NB4 (cell line): ENCODE measurements at places on chromosomes 7 and 10.
A peak's percentile ranks its signal among the peaks of the same experiment; 100 is the strongest.

- no peak for DNase-seq
These were observed 102.6 kb upstream of the HABP2 start for GRCh38 chr10:113450046-113450804.

DNA sequence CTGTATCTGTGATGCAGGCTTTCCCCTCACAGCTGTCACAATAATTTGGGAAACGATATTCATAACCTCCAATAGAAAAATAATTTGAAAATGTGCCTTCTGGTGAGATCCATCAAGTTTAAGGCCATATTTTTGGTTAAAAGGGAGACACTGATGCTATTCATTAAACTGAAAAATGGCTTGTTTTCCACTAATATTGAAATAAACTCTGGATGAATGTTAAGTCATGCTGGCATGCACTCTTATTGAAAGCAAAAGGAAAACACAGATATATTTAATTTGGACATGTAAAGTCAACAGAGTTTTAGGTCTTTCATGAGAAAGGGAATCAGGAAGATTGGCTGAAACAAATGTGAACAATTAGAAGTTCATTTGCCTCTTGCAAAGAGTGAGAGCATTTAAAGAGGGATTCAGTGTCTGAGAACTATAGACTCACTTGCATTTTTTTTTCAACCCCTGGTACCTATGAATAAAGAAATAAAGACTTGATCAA is 879.2 kb downstream of the LRMDA start:
- no peak for DNase-seq

DNA sequence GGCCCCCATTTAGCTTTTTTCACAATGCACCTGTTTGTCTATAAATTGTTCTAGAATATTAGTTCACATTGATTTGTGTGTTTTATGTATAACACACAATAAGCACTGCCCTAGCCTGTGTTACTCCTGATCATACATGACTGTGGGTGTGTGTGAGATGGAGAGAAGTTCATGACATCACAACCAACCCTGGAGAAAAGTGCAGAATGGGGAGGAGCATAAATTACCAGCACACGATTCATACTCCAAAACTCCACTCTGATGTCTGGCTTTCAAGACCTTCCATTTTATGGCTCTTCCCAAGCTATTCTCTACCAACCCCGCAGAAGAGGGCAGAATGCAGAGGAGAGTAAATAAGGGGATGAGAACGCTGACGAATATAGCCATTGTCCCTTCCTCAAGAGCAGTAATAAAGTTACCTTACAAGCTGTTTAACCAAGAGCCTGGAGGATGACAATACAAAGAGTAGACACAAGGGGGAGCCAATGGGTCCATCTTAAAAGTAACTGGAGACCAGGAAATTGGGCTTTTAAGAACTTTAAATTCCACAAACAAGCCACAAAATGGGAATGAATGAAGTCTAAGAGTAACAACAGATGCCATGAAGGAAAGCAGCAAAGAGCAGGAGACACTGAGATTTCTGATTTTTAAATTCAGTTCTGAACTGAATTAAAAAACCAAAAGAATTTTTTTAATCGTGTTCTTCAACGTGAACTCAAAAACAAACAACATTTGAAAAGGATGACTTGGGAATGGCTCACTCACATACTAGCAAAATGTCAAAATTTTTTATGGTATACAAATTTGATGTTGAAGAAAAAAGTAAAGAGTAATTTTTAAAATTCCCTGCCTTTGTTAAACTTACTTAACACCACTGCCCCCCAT is 159.6 kb downstream of the PARD3 start:
- DNase-seq = peak; percentile 59

DNA sequence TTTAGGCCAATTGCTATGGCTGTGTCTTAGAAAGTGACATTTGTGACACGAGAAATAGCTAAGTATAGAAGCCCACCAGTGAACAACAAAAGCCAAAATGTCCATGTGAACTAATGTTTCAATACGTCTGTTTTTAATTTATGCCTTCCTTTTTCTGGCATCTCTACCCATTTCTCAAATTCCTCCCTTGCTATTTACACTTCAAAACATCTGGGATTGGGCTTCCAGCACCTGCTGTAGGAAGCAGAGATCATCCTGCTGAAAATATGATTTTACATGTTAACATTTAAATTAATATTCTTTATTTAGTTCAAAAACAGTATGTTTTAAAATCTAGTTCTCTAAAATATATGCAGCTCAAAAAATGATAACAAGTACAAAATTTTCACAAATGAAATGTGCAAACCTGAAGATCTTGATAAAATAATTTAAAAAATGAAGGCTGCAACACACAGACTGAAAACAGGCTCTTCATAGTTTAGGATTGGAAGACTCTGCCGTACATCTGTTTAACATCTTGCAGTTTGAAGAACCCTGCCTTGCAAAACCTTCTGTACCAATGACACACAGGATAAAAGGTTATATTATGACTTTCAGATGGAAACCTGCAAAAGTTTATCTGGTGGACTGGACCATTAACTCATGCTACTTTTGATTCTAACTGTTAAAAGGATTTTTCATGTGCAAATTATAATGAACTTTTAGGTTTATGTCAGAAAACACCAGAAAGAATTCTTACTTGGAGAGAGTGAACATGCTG is 408.4 kb downstream of the SUGCT start:
- no peak for DNase-seq

DNA sequence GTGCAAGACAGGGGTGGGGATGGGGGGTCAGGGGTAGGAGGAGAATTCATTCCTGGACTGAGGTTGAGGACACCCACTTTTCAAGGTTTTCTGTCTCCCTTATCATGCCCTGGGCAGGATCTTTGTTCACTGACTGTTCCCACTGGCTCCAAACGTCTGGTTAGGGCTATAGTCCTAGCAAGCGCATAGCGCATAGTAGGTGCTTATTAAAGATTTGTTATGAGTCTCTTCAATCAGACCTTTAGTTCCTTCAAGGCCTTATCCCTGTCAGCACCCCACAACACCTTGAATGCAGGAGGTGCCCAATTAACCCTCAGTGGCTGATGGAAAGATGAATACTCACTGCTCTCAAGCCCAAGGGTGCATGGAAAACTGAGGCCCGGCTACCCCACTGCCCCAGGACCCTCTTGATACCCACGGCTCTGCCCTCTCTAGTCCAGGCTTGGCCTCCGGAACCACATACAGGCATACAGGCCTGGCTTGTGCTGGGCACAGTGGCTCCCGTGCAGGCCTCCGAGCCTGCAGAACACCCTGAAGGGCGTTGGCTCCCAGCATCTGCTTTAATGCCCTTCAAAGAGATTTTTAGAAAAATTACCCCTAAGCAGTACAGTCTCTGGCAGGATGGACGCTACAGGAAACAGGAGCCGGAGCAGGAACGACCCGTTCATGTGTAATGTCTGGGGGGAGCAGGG is 177.7 kb downstream of the SH3PXD2A start:
- DNase-seq = no peak

DNA sequence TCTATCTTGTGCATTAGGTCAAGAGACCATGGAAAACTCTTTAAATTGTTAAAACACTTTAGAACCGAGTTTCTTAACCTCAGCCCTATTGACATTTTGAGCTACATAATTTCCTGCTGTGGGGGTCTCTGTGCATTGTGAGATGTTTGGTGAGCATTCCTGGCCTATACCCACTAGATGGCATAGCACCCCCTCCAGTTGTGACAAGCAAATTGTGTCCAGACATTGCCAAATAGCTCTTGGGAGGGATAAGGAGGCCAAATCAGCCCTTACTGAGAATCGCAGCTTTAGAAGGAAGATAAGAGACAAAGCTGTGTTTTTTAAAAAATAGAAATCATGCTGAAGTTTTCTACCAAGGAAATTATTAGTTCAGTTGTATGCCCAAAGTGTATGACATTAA is 1158.5 kb upstream of the C7orf33 start:
- DNase-seq = peak; percentile 38

GRCh38 chr10:133143200-133143533 is 16.9 kb upstream of the KNDC1 start:
- DNase-seq = no peak

DNA sequence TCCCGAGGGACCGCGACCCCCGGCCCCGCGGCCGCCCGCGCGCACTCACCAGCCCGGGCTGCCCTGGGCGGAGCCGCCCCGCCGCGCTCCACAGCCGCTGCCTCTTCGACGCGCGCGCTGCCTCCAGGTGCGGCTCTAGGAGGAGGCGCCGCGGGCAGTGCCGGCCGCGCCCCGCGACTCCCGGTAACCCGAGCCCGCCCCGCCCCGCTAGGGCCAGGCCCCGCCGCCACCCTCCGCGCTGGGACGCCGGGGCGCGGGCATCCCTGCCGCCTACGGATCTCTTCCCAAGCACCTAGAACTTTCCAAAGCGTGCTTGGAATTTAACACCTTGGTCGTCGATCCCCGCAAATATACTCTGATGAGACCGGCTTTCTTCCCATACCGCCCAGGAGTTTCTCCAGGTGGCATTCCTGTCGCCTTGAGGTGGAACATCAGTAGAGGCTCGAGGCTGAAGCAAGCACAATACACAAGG is at the start of gene SLC26A5:
Gene SLC26A5, minus strand, starts transcription at position 159 of the 472 bp plus-strand sequence. CDS start 24,693 bp downstream, outside the sequence.
- DNase-seq = no peak

DNA sequence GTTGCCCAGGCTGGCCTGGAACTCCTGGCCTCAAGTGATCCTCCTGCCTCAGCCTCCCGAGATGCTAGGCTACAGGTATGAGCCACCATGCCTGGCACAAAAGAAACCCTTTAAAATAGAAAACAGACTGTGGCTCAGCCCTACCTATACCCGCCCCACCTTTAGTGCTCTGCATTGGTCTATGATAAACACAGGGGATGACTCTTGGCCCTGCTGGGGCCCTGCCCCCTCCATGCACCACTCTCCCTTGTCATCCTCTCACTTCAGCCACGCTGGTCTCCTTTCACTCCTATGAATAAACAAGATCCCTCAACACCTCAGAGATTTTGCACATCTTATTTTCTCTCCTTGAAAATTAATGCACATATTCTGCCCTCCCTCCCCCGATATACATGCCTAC is 251.4 kb upstream of the KLF14 start:
- no peak for DNase-seq

- no peak for DNase-seq
These were observed 25.3 kb upstream of the GIMAP6 start for GRCh38 chr7:150657526-150657925.

DNA sequence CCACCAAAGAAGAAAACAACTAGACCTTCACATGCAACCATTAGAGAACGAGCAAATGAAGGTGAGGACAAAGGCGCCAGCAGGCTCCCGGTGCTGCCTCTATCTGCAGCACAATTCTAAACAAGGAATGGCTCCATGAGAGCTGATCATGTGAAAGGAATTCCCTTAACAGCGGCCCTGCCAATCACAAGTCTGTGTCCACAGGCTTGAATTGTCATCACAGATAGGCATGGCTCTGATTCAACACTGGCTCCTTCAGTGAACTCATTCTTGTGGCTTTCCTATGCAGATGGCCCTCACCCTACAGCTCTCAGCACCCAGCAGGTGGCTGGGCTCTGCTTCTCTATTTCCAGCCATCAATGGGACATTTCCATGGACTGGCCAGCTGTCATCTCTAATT is 36.2 kb downstream of the LAMB1 start:
- DNase-seq = no peak

DNA sequence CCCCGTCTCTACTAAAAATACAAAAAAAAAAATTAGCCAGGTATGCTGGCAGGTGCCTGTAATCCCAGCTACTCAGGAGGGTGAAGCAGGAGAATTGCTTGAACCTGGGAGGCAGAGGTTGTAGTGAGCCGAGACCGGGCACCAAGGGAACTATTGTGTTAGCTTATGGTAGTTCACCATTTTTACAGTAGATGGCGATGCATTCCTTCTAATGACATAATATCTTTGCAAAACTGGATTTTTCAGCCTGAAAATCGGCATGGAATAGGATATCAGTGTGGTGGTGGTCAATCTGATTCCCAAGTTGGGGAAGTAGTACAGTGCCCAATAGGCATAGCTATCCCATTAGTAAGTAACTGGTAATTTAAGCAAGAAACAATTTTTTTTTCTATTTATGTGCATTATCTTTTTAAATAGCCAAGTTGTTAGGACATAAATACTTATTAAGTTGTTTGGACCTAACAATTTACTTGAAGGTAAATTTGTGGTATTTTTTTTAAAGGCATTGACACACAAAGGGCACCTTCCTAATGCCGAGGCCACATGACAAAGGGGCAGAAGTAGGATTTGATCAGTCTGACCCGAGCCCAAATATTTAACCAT is 17.6 kb upstream of the IMPDH1 start:
- peak; percentile 79 for DNase-seq

DNA sequence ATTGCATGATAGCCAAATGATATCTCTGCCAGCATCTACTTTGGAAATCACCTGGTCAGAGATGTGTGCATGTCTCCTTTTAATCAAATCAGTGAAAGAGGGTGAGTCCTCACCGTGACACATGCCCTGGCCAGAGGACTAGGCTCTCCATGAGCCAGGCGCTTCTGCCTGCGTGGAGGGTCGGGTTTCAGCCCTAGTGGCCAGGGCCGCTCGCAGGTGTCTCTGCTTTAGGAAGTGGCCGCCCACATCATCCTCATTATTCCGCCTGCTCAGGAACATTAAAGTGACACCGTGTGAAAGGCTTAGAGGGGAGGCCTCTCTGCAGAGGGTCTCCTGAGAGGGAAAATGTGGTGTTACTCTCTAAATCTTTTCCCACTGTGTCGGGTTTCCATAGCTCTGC is 173.6 kb upstream of the PRKCQ start:
- no peak for DNase-seq

- DNase-seq = peak; percentile 81
These were observed 62.4 kb downstream of the LSM5 start for GRCh38 chr7:32427769-32428291.

GRCh38 chr10:117656385-117657367 is 114.1 kb downstream of the EMX2 start:
- no peak for DNase-seq

- DNase-seq = no peak
These were observed 35.7 kb downstream of the GSDME start for GRCh38 chr7:24721481-24722001.

DNA sequence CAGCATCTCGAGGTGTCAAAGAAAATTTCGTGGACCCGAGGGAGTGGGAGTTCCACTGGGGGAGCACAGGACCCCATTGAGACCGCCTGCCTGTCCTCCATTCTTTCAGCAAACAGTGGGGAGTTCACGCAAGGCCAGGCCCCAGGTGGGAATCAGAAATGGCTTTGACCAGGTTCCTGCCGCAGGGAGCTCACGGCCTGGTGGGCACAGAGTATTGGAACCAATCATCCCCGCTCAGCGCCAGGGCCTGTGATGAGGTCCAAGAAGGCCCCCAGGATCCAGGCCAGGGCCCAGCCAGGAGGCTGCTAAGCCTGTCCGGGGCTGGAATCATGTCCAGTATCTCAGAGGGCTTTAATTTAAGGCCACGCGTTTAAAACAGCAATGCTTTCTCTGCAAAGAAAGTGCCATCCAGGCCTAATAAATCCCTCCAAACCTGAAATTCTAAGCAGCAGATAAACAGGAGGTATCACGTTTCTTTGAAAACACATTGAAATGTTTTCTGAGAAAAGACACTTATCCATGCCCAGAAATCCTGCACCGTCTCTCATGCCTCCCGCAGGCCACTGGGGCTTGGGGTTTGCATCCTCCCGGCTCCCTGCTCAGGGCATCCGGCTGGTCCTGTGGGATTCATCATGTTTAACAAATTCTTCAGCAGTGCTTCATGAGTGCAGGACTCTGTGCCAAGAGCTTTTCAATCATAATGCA is 125.7 kb downstream of the OAT start:
- DNase-seq = no peak
